Stimulated activated CD4-positive, alpha-beta T cell treated with anti-CD3 and anti-CD28 coated beads, Interleukin-1b, Interleukin-23, amount 100 ng/mL, for 1 hour (primary cell): ENCODE measurements at places on chromosomes 3 and 15.

GRCh38 chr3:8984526-8984925 is 21.3 kb upstream of the RAD18 start:
- DNase-seq, result no peak

GRCh38 chr3:144344925-144345548 is 373.4 kb downstream of the DIPK2A start:
- DNase-seq, result no peak

GRCh38 chr3:93923006-93923405 is 50.7 kb downstream of the PROS1 start:
- DNase-seq, result no peak

DNA sequence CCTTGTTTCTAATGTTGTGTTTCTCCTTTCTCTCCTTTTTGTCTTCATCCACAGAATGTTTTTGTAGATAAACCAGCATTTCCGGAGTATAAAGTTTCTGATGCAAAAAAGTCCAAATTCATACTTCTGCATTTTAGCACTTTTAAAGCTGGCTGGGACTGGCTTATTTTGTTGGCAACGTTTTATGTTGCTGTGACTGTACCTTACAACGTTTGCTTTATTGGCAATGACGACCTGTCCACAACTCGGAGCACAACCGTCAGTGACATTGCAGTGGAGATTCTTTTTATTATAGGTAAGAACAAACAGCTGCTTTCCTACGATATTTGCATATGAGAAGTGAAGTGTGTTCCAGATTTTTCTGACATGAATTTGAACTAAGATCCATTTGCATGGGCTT is 199.4 kb downstream of the KCNH8 start:
- DNase-seq, result no peak

- DNase-seq, result no peak
These were observed 181.9 kb upstream of the KBTBD8 start for GRCh38 chr3:66816090-66816761.

DNA sequence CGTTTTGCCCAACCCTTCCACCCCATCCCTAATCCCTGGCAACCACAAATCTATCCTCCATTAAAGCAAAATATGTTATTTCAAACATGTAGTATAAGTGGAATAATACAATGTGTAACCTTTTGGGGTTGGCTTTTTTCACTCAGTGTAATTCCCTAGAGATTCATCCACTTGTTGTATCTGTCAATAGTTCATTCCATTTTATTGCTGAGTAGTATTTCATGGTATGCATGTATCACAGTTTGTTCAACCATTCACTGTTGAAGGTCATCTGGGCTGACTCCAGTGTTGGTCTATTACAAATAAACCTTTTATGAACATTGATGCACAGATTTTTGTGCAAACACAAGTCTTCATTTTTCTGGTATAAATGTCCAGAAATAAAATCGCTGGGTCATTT is 38.8 kb downstream of the BSN start:
- no peak for DNase-seq

DNA sequence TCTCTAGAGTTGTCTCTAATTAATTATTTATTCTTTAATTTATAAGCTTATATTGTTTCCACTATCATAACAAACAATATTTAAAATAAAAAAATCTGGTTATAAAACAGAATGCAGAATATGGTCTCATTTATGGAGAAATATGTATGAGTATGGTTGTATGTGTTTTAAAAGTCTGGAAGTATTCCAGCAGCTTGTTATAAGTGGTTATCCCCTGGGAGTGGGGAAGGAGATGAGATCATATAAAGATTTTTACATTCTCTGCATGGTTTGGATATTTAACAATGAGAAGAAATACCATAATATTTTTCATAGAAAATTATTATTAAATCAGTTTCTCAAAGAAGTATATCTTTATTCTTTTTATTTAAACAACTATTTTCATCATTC is 135.4 kb upstream of the MB21D2 start:
- no peak for DNase-seq

DNA sequence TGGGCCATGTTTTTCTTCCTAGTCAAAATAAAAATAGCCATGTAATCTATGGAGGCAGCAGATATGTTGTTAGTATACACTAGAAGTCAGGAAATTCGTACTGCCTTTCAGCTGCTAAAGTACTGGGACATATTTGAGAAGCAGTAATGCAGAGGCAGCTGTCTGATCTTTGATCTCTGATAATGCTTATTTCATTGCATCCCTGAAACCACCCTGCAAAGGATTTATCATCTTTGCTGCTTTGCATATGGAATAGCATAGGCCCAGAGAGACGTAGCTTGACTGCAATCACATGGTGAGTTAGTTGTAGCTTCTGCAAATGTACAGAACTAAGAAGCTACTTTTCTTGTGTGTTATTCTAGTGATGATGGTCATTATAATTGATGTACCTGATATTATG is 52.4 kb downstream of the RBM6 start:
- no peak for DNase-seq

GRCh38 chr15:24318981-24319380 is 356.6 kb upstream of the NPAP1 start:
- no peak for DNase-seq

- DNase-seq, result no peak
These were observed 43.7 kb downstream of the EFCAB12 start for GRCh38 chr3:129384594-129385323.

- DNase-seq, result no peak
These were observed 24.7 kb upstream of the KLHL6 start for GRCh38 chr3:183579967-183580900.

GRCh38 chr3:195257454-195258448 is 13.2 kb downstream of the XXYLT1 start:
- no peak for DNase-seq

GRCh38 chr15:26028086-26028740 is 165.1 kb upstream of the ATP10A start:
- DNase-seq, result no peak

GRCh38 chr3:4817128-4817527 is 162.1 kb upstream of the BHLHE40 start:
- DNase-seq, result no peak

DNA sequence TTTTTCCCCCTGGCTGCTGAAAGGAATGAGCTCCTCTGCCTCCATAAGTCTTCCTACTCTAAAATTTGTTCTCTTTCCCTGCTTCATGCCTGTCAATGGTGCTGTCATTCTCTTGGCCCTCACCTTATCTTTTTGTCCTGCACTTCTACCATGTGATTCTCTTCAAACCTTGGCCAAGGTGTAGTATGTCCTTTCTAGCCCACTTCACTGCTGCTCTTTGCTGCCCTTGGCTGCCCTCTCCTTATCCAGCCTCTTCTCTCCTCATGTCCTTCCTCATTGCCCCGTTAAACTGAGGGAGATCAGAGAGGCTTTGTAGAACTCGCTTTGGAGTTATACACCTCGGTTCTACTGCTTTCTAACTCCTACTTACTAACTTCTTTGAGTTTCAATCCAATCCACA is 19.7 kb downstream of the MINDY4B start:
- DNase-seq, result no peak

GRCh38 chr3:16474216-16474615 is 39.3 kb downstream of the RFTN1 start:
- no peak for DNase-seq

- DNase-seq, result no peak
These were observed 228.9 kb upstream of the MRPL3 start for GRCh38 chr3:131731709-131732108.

GRCh38 chr15:70343961-70344621 is 246.4 kb upstream of the TLE3 start:
- DNase-seq, result no peak

- no peak for DNase-seq
These were observed 10.4 kb upstream of the BRPF1 start for GRCh38 chr3:9721015-9721699.

DNA sequence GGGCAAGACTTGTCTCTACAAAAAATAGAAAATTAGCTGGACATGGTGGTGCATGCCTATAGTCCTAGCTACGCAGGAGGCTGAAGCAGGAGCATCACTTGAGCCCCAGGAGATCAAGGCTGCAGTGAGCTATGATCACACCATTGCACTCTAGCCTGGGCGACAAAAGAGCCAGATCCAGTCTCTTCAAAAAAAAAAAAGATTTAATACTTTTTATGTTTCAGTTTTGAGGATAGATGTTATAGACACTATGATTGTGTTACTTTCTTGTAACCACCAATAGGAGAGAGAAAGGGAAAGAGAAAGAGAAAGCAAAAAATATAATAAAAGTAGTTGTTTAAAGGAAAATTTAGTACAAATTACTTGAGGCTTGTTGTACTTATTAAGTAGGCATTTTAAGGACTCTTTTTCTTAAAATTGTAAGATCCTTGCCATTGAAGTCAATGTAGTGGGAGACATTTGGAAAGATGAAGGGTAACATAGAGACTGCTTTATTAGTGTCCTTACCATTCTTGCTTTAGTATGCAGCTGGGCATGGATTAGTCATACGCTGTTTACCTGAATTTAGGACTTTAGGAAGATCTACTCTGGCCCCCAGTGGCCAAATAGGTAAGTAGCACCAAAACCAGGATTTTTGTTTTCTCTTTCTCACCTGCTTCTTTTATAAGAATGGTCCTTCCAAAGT is 35.1 kb upstream of the ZDHHC23 start:
- DNase-seq, result peak; percentile 5

DNA sequence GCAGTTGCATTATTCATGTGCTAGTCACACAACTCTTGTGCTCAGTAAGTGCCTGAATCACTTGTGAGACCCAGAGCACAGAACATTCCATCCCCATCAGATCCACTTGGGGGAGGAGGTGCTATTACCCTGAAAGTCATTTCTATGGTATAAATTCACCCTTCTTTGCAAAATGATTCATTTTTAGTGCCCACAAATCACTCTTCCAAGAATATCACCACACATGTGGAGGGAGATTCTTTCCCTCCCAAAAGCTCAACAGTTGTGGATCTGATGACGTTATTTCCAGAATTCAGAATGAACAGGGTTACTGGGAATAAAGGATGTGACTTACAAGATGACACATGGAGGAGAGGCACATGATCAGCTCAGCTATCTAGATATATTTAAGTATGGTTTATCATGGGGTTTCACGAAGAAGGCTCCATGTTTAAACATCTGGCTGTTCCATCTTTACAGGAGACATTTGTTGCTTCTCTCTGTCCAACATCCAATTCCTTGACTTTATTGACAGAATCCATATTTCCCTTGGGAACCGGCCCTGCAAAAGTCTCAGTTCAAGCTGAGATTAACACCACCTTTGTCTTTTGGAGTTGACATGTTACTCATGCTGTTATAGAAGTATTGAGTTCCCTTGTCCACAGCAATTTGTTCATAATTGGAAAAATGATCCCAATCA is 214.2 kb upstream of the PROK2 start:
- DNase-seq, result no peak
